RPMI8226 (cell line): ENCODE measurements at places on chromosomes 13 and 19.

- peak; percentile 47 for DNase-seq
These were observed 15.7 kb downstream of the GARRE1 start for GRCh38 chr19:34269968-34270621.

- DNase-seq: no peak
These were observed 386.3 kb downstream of the NDFIP2 start for GRCh38 chr13:79867254-79867653.

GRCh38 chr19:56146904-56147303 lies 5.8 kb downstream of the ZNF444 start:
- DNase-seq: no peak

DNA sequence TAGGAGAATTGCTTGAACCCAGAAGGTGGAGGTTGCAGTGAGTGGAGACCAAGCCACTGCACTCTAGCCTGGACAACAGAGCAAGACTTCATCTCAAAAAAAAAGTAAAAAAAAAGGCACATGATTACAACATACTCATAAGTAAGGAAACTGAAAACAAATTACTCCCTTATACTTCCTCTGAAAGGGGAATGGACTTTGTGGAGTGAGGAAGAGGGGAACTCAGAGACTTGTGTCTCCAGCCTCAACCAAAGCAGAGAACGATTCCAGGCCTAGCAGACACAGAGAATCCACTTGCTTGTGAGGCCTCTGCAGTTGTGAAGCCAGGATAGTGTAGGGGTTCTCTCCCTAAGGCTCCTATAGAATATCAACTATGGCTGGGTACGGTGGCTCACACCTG lies 4.3 kb upstream of the LATS2 start:
- no peak for DNase-seq

- DNase-seq: no peak
These were observed 40.5 kb upstream of the TPM4 start for GRCh38 chr19:16035601-16036297.

- peak; percentile 16 for DNase-seq
These were observed 18.4 kb upstream of the RNASEH2B start for GRCh38 chr13:50891206-50891605.

DNA sequence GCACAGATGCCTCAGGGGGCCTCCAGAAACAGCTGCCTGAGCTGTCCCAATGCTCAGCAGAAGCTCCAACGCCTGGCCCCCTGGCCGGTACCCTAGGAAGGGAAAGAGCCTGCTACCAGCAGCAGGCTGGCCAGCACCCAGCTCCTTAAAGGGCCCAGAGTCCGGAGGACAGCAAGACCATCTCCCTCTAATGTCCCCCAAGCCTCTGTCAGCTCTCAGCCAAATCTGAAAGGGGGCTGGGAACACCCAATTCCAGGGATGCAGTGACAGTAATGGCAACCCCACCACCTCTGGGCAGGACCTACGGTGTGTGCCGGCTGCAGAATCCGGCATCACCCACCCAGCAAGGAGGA lies 4.2 kb downstream of the PPP6R1 start:
- peak; percentile 20 for DNase-seq

GRCh38 chr19:43936188-43936587 lies 1.1 kb upstream of the ZNF45 start:
- DNase-seq: no peak

DNA sequence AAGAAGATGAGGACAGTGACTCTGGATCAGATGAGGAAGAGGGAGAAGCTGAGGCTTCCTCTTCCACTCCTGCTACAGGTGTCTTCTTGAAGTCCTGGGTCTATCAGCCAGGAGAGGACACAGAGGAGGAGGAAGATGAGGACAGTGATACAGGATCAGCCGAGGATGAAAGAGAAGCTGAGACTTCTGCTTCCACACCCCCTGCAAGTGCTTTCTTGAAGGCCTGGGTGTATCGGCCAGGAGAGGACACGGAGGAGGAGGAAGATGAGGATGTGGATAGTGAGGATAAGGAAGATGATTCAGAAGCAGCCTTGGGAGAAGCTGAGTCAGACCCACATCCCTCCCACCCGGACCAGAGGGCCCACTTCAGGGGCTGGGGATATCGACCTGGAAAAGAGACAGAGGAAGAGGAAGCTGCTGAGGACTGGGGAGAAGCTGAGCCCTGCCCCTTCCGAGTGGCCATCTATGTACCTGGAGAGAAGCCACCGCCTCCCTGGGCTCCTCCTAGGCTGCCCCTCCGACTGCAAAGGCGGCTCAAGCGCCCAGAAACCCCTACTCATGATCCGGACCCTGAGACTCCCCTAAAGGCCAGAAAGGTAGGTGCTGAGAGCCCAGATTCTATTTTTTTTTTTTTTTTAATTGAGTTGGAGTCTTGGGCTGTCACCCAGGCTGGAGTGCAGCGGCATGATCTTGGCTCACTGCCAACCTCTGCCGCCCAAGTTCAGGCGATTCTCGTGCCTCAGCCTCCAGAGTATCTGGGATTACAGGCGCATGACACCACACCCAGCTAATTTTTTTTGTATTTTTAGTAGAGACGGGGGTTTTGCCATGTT lies 2.3 kb downstream of the PPP1R15A start:
- DNase-seq: no peak

- DNase-seq: no peak
These were observed 12.7 kb upstream of the PTBP1 start for GRCh38 chr19:784541-784940.
